Globus pallidus (tissue), 1 donor: ENCODE measurements at places on chromosomes 2 and 18.
A peak's percentile ranks its signal among the peaks of the same experiment; 100 is the strongest.

GRCh38 chr2:42743659-42743990 is 20.3 kb downstream of the OXER1 start:
- DNase-seq: no peak

GRCh38 chr2:69740502-69740951 is 1.4 kb upstream of the ANXA4 start:
- DNase-seq: no peak

DNA sequence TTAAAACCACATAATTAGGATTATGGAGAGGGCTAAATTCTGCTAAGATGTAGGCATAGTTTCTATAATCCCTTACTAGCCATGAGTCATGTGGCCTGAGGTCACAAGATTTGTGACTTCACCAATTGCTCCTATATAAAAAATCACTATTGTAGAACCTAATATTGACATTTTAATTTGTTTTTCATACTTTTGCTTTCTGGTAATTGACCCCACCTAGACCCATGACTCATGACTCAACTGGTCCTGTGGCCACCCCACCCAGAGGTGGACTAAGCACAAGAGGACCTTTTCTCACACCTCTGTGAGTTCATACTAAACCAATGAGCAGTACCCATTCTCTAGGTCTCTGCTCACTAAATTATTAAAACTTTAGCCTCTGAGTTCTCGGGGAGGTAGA is 1567.5 kb upstream of the LRRTM1 start:
- DNase-seq: no peak

DNA sequence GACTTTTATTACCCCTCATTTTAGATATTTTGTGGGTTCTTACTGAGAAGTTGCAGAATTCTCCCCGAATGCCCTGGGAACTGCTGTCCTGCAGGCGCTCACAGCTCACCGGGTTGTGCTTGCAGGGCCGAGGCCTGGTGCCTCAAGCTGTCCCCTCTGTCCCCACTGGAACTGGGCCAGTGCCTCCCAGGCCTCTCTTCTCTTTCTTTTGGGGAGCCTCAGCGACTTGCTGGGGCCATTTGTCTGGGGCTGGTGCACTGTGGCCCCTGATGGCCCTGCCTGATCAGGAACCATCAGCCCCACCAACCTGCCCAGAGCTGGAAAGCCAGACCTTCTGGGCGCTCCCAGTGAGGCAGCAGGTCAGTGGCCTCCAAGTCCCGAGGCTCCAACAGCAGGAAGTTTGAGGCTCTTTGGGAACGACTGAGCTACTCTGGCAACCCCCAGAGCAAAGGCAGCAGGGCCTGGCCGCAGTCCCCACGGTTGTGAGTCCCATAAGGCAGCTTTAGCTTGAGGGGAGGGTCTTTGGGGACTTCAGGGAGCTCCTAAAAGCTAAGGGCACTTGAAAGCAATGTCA is 14.7 kb upstream of the NEU4 start:
- no peak for DNase-seq

DNA sequence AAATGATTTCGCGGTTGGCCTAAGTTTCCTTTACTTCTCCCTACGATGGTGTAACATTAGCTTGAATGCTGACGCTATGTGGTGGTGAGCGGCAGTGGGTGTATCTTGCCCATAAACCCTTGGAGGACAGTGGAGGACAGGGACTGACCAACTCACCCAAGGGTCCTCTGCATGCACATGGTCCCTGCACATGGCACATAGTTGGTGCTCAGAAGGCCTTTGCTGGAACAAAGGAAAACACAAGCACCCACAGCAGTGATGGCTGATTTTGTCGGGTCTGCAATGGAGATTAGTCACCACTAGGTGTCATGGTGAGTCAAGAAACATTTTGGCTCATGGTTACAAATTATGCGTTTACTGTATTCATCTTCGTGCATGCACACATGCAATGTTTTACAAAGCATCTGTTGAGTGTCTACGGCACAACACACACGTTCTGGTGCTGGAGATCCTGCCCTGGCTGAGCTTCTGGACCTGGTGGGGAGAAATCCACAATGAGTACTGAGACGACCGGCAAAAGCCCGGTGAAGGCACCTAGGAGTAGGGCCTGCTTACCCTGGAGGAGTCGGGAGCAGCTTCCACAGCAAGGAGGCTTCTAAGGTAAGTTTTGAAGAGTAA is 44.0 kb downstream of the PDCL3 start:
- DNase-seq: peak; percentile 31

DNA sequence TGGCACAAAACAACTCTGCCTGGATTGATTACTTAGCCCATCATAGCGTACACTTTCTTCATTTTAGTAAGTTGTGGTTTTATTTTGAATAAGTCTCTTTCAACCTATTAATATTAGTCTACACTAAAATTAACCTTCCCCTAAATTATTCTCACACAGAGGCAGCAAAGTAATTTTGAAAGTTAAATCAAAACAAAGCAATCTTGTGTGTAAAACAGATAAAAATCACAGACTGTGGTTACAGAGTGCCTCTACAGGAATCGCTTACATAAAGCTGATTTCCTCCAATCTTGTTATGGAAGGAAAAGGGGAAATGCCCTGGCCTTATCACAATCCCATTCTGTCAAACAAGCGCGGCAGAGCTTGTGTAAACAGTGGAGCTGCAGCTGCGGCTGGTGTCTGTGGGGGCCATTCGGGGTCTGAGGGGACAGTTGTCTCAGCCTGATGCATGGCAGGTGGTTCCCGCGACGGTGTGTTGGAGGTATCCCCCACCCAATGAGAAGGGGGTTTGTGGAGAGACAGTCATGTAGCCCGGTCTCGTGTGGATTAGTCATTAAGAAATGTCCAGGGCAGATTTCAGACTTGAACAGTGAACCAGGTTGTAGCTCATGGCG is 42.1 kb downstream of the BCL2L11 start:
- no peak for DNase-seq

DNA sequence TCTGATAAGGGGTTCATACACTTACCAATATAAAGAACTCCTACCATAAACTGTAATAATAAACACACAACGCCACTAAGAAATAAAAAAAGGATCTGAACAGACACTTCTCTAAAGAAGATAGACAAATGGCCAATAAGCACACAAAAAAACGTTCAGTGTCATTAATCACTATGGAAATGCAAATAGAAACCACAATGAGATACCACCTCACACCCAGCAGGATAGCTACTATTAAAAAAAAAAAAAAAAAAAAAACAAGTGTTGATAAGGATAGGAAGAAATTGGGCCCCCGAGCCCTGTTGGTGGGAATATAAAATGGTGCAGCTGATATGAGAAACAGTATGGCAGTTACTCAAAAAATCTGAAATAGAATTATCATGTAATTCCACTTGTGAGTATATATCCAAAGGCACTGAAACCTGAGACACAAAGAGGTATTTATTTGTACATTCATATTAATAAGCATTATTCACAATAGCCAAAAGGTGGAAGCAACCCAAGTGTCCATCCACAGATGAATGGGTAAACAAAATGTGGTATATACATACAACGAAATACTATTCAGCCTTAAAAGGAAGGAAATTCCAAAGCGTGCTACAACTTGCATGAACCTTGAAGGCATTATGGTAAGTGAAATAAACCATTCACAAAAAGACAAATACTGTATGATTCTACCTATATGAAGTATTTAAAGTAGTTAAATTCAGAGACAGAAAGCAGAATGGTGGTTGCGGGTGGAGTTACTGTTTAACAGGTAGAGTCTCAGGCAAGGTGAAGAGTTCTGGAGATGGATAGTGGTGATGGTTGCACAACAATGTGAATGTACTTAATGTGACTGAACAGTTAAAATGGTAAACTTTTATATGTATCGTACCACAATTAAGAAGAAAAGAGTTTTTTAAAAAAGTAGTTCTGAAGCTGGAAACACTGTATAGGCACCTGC is 17.9 kb downstream of the REV1 start:
- no peak for DNase-seq

GRCh38 chr18:33169218-33169617 is 271.3 kb downstream of the CCDC178 start:
- no peak for DNase-seq

DNA sequence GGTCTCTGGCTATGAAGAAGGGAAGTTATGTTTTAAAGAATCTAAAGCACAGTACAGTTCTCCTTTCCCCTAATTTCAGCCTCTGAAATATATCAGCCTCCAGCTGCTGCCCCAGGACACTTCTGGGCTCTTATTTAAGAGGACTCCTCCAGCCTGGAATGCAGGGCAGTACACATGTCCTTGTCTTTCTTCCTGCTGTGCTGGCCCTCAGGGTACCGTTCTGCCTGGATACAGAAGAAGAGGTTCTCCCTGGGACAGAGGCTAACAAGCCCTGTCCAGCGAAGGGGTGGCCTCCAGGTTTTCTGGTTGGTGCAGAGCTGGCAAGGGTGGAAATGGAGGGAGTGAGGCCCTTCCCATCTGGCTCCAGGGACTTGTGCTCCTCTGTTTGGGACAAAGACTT is 22.1 kb downstream of the MLPH start:
- DNase-seq: no peak

DNA sequence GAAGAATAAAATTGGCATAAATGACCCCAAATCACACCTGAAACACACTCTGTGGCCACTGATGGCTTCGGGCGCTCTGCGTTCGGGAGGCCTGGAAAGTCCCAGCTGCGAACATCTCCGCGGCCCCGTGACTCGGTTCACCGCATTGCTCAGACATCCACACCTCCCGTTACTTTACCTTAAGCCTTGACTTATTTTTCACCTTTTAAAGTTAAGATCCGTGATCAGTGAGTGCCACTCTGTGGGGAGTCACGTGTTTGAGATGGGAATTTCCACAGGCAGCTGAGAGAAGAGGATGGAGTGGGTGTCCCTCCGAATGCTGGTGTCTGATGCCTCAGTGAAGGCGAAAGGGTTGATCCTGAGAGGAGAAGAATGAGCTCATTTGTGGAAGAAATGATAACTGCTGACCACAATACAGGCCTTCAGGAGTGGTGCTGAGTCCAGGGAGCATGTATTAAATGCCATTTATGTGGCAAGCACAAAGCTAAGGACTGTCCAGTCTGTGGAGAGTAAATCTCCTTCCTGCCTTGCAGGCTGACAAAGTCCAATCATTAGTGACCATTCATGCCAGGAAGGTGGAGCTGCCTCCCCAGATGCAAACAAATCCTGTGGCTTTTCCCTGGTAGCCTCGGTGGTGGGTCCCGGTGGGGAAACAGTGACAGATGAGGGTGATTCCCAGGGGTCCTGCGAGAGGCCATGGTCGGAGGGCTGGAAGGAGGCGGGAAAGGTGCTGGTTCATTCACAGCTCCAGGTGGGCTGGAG is 168.8 kb downstream of the RTP5 start:
- no peak for DNase-seq

DNA sequence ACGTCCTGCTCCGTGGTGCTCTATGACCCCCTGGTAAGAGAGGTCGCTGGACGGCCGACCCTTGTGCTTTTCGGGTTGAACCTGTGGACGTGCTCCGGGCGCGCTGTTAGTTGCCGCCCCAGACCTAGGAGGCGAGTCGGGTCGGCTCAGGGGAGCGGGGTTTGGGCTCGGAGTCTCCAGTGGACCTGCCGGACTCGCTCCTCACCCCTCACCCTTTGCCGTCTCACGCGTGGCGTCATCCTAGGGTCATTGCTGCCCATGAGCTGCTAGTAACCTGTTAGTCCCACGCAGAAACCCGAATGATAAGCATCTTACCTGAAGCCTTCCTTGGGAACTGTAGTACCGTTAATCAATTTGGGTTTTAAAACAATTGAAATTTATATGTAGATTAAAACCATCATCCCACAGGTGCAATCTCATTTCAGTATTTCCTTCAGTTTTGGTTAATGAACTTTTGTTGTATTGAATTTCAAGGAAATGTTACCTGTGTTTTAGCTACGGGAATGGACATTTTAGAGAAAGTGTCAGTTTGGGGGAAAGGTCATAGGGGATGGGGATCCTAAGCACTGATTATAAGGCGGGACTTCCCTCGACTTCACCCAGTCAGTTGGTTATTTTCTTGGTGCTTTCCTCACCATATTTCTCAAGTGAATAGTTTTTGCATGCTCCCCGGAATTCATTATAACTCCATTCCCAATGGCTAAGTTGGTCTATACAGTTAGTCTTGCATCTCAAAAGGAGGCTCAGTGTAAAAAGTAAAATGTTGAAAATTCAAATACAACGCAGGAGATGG is 536 bp downstream of the ELP2 start:
- no peak for DNase-seq

GRCh38 chr2:217645896-217646295 is 356.9 kb downstream of the TNS1 start:
- DNase-seq: no peak

- peak; percentile 88 for DNase-seq
These were observed 213.0 kb upstream of the HAAO start for GRCh38 chr2:43005245-43005974.

DNA sequence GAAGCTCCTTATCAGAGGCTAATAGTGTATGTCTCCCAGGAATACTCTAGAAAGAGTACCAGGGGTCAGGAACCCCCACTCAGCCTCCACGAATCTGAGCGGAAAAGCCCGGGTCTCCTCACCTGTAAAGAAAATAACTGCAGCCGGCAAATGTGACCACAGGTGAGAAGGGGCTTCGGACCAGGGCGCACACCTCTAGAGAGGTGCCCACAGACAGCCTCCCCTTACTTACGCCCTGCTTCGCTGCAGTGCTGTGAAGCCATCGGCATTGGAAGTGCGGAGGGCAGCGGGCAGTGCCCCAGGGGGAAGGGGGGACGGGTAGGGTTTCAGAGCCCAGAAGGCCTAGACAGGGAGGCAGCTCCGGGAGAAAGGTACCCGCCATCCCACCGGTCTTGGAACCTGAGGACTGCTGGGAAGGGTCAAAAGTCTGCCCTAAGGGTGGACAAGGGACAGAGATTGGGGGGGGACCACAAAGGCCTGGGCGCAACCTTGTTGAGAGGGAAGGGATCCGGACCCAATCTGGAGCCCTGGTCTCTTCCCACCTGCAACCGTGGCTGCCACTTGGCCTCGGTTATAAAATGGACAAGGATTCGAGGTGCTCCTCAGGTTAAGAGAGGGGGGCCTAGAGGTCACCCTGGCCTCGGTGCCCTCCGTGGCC is 642 bp upstream of the STEAP3 start:
- DNase-seq: no peak

DNA sequence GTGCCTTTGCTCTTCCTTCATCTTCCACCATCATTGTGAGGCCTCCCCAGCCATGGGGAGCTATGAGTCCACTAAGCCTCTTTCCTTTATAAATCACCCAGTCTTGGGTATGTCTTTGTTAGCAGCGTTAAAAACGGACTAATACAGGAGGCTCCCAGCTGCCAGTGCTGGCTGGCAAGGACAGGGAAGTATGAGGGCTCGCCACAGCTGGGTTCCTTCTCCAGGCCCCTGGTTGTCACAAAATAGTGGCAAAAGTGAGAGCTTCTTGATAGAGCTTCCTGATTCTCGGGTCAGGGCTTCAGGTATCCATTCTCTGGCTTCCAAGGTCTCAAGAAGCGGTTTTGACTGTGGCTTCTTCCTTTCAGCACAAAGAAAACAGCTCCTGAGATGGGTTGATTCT is 85.0 kb downstream of the ZNF516 start:
- DNase-seq: no peak
